Activated CD4-positive, alpha-beta T cell treated with anti-CD3 and anti-CD28 coated beads, Interleukin-2, amount 10 ng/mL, durations not matched to agents 7 days and 5 days (primary cell): ENCODE measurements at places on chromosomes 11 and 22.

DNA sequence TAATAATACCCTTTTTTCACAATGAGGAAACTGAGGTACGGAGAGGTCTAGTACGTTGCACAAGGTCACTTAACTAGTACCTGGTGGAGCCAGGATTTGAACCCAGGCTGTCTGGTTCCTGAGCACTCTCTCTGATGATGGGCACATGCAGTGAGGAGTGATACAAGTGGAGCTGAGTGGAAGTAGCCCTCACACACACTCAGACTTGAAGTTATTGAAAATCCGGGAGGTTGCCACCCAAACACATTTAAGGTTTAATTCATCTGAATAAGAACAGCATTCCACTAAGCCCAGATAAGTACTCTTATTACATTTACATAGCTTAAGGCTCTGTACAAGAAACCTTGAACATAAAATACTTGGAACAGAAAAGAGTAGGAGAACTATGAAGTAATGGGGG, 4.8 kb downstream of the GRAP2 start:
- DNase-seq, result no peak

DNA sequence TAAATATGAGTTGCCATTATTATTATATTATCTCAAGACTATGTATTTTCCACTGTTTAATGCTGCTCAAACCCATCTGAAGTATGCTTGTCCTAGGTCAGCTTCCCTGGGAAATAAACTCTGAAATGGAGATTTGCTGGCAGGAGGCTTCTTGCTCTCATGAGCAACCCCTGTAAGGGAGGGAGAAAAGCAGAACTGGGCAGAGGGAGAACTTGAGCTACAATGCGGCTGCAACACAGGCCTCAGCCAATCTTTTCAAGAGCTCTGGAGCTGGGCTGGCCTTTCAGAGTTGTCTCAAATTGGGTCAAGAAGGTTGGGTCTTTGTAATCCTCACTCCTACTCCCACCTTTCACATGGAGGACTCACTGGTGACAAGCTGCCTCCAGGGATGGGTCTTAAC, 412.6 kb downstream of the TENM4 start:
- no peak for DNase-seq

- no peak for DNase-seq
These were observed 25.6 kb downstream of the MRPL21 start for GRCh38 chr11:68878022-68878421.

GRCh38 chr11:57479911-57480310, 19.6 kb downstream of the RTN4RL2 start:
- no peak for DNase-seq

DNA sequence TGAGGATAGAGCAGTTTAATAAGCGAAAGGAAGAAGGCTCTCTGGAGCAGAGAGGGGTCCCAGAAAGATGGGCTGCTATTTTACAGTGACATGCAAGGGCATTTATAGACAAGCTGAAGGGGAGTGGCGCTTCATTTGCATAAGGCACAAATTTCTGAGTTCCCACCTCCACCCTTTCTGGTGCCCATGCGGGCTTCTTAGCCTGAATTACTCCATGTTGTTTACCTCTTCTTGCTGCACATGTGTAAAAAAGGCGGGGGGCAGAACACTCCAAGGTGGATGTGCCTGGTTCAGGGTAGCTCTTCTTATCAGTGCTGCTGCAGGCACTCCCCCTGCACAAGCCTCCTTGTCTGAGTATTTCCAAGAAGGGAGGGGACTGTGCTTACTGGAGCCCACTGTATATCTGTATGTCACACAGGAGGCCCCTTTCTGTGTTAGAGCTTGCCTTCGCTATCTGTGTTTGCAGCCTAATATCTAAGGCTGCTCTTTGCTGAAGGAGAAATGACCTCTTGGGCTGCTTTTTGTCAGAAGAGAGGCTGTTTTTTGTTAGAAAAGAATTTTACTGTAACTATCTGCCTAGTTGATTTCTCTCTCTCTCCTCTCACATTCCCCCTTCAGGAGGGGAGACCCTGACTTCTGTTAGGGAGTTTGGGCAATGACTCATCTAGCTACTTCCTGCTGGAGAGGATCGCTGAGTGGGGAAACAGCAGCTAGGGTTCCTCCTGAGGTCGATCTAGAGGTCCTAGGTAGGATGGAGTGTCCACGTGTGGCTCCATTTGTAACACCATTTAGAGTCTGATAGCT, 1057.0 kb upstream of the CNTN5 start:
- DNase-seq, result no peak

- no peak for DNase-seq
These were observed 27.1 kb upstream of the NXPE2 start for GRCh38 chr11:114651145-114651718.

DNA sequence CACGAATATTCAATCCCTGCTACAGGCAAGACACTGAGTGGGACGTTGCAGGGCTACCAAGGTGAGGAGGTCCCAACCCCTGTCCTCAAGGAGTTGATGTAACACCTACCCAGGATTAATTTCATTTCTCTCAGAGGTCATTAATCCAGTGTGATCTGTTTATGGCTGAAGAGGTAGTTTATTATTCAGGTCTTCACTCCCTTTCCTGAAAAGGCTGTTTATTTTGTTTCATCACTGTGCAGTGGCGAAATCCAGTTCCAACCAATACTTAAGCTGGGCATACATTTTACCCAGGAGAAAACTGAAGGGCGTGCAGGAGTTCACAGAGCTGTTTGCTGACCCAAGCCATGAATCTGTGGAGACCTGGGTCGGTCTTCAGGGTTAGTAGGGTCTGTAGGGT, 2.7 kb upstream of the PTPRJ start:
- no peak for DNase-seq

DNA sequence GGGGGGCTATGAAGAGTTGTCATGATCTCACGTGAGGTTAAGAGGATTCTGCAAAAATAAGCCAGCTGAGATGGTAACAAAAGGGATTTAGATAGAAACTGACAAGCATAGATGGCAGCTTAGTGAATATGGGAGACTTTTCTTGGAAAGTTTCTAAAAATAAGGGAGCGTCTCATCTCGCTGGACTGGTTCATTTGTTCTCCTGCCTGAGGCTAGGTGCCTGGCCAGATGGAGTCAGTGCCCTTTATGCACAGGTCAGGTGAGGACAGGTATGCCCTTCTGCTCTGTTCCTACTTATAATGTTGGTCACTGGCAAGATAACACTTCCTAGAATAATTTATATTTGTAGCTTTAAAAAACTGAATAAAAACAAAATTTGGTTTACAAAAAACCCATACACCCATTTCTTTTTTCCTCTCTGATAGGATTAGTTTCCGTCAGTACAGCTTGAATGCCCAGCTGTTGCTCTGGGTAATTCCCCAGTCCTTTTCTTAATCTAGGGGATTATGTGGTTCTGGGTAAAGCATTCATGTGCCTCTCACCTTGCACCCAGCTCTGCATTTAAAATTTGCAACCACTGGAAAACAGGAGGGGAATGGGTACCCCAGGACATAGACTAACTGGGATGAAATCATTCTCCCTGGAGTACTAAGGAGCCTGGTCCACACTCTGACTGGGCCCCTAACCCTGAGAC, 90.0 kb downstream of the AMOTL1 start:
- DNase-seq, result no peak

DNA sequence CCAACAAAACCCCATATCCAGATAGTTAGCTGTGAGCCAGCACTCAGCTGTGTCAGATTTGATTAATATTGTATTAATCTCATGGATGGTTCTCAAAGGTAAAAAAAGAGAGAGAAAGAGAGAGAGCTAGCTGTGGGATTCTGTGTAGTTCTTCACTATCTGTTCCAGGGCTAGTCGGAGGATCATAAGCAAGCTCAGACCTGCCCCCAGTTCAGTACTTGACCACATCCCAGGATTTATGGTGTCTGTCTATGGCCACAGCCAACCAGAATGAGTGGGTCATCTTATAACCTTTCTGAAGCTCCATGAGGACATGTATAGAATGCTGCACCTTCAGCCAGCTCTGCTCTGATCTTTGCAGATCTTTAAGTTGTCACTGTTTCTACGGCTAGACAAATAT, 13.5 kb upstream of the B3GNT6 start:
- DNase-seq, result no peak

GRCh38 chr11:116229236-116229970, 543.4 kb downstream of the BUD13 start:
- no peak for DNase-seq

DNA sequence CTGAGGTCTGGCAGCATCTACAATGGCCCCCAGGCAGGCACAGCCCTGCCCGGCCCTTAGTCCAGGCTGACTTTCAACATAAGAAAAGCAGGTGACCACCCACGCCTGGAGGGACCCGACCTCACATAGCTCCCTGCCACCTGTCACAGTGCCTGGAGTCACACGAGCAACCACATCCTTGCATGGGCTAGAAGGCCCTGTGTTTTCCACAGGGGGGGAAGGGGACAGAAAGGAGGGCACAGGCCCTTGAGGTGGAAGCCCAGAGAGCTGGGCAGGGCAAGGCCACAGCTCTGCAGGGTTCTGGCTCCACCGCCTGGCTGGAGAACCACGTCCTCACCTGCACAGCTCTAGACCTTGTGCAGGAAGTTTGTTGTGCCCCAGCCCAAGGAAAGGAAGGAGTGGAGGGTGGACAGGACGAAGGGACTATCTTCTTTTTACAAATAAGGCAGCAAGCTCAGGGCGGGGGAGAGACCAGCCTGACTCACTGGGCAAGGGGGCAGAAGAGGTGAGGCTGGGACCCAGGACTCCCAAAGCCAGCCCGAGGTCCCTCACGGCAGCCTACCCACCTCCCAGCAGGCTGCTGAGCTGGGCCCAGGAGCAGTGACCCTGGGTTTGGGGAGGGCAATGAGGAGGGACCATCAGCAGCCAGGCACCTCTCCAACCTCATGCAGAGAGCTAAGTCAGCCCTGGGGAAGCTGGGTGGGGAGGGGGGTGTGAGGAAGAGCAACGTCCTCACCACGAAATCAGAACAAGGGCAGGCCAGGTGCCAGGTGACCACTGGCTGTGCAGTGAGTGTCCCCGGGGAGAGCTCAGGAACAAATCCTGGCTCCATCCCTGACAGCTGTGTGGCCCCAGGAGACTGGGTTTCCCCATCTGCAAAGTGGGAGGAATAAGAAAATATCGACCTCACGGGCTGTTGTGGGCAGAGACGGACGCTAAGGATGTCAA, 4.3 kb downstream of the C1QTNF6 start:
- DNase-seq, result no peak

DNA sequence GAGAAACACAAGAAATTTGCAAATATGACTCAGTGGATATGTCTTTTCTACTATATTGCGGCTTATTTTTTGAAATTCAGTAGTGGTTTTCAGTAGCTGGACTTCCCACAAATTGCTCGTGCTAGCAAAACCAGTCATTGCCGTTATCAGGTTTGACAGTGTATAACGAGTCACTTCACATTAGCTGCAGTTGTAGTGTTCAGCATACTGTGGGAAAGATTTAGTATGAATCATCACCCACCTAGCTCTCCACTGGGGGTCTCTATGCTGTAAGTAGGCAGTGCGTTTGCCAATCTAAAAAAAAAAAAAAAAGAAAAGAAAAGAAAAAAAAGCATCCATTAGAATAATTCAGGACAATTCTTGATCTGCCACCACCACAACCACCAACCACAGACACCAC, 1318.9 kb downstream of the LRRC4C start:
- no peak for DNase-seq

- DNase-seq, result no peak
These were observed 20.5 kb upstream of the IL17REL start for GRCh38 chr22:50032941-50033601.

DNA sequence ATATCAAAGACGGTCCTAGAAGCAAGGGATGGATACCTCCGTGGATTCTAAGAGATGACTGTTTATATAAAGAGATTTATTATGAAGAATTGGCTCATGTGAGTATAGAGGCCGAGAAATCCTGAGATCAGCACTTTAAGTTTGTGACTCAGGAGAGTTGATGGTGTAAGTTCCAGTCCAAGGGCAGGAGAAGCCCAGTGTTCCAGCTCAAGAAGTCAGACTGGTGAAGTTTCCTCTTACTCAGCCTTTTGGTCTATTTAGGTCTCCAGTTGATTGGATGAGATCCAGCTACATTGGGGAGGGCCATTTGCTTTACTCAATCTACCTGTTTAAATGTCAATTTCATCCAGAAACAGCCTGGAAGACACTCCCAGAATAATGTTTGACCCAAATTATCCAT, 45.1 kb downstream of the TSPAN18 start:
- no peak for DNase-seq

DNA sequence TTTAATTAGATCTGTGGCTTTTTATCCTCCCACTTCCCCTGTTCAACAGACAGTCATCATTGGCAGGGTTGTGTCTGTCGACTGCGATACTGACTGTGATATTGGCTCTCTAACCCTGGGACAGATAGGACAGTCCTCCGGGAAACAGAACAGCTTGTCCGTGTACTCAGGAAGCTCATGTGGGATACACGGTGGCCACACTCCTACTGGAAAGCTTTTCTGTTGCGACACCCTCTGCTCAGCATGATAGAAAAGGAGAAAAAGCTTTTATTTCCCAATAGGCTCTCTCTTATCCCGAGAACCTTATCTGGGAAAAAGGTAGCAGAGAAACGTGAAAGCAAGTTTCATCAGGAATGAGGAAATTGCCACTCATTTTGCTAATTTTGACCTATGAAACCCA, 60.4 kb upstream of the HSPA8 start:
- no peak for DNase-seq

GRCh38 chr11:34552270-34552669, 38.7 kb upstream of the ELF5 start:
- no peak for DNase-seq

GRCh38 chr11:70456921-70457532, 58.7 kb downstream of the CTTN start:
- DNase-seq, result no peak

DNA sequence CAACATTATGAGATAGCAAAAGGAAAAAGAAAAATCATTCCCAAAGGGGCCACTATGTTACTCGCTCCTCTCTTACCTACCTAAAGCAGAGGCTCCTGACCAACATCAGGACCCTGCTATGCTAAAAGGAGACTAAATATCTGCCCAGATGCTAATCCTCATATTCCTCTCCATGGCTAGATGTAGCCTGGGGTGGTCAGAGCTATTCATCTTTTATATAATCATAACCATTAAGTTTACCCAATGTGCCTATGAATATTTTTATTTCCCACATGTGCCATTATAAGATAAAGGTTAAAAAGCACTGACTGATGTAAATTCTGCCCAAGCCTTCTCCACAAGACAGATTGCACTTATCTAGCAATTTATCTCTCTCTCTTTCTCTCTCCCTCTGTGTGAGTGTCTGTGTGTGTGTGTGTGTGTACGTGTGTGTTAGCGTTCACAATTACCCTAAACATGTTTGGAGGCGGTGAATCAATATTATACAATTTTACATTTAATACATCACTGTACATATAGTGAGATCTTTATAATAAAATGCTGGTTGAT, 41.2 kb upstream of the ANO5 start:
- no peak for DNase-seq

GRCh38 chr22:41092847-41093411, 537 bp downstream of the EP300 start:
- peak; percentile 35 for DNase-seq

DNA sequence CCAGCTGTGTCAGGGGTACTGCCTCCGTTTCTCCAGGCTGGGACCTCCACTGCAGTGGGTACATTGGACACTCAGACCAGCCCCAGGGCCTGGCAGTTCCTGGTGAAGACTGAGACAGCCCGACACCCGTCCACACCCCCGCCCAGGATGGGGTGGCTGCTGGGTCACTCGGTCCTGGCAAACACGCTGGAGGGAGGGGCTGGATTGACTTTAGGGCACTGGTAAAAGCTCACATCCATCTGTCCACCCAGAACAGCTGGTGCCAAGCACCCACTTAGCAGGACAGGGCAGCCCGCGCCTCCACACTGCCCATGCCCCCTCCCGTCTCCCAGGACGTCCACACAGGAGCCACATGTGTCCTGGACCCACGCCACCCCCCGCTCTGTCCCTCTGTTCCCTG, 10.7 kb upstream of the TBX1 start:
- DNase-seq, result no peak
